ENCODE measurements at places on chromosomes 4 and X. TPM values are rescaled to one million over a fixed set of nuclear protein-coding genes. Genes with fewer than 3 reads are reported as not detected.

DNA sequence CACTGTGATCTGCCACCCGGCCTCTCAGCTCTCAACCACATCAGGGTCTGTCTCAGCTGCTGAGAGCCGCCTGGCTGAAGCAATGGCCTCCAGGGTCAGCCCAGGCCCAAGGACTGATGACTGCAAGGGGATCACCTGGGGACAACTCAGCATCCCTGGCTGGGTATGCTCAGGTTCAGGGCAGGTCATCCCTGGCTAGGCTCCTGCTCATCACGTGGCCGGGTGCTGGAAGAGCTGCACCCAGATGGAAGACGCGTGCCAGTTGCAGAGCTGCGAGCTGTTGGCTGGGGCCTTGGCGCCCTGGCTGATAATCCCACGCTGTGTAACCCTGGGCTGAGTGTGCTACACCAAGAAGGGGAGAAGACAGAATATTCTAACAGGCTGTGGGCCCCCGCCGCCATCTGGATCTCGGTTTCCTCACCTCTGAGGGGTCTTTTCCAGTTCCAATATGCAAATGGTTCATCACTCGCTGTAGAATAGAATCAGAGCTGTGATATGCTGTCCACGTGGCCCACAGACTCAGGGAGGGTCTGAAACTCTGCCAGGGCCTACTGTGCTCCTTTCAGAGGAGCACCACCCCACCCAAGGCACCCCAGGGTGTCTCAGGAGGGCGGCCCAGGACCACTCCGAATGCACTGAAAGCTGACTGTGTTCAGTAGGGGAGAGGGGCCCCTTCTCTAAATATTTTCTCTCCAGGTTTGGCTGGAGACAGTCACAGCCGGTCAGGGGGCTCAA is 338.8 kb downstream of the BCOR start:
- no peak overlapping the region for H3K27ac ChIP-seq
- H3K36me3 ChIP-seq = no peaks in the 10 kb centered on the region
- H3K27me3 ChIP-seq = no peaks in the 10 kb centered on the region
- H3K4me3 ChIP-seq = no peak overlapping the region
- no peak for DNase-seq

GRCh38 chrX:41085512-41085877 is 250 bp downstream of the USP9X start:
- DNase-seq = peak; percentile 45
- peaks cover 14% of the 10 kb centered on the region for H3K4me1 ChIP-seq
- no peaks in the 10 kb centered on the region for H3K36me3 ChIP-seq
- H3K27me3 ChIP-seq = no peaks in the 10 kb centered on the region
- peak overlapping the region; percentile 92 for H3K4me3 ChIP-seq

DNA sequence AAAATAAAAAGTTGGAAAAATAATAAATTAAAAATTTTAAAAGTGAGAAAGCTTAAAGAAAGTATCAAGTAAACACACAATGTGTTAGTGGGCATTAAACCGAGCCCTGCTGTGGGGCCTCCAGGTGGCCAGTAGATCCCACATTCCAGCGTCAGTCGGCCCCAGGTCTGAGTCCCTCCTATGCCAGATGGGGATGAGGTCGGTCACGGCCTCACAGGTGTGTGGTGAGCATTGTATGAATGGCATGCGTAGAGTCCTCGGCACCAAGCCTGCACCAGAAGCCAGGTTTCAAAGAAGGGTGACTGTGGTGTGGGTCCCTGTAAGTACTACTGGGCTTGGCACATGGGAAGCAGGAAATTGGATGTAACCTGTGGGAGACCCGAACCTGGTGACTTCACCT is 75.6 kb upstream of the MSX1 start:
- H3K27me3 ChIP-seq = peaks cover 27% of the 10 kb centered on the region
- DNase-seq = no peak
- H3K4me1 ChIP-seq = peaks cover 8% of the 10 kb centered on the region
- no peak overlapping the region for H3K4me3 ChIP-seq
- H3K27ac ChIP-seq = no peak overlapping the region
- H3K36me3 ChIP-seq = no peaks in the 10 kb centered on the region

- peaks cover 42% of the 10 kb centered on the region for H3K27me3 ChIP-seq
- H3K4me3 ChIP-seq = no peak overlapping the region
- H3K27ac ChIP-seq = no peak overlapping the region
- no peaks in the 10 kb centered on the region for H3K4me1 ChIP-seq
- H3K36me3 ChIP-seq = peaks cover 7% of the 10 kb centered on the region
These were observed 4.3 kb downstream of the CXCL9 start for GRCh38 chr4:76003035-76003434.

DNA sequence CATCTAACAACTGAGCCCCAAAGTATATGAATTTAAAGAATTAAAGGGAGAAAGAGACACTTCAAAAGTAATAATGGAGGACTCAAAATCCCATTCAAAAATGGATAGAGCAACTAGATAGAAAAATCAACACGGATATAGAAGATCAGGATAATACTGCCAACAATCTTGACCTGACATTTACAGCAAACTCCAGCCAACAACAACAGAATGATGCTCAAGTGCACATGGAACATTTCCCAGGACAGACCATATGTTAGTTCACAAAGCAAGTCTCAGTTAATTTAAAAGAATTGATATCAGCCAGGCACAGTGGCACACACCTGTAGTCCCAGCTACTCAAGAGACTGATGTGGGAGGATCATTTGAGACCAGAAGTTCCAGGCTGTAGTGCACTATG is 72.0 kb upstream of the SMARCAD1 start:
- H3K27me3 ChIP-seq = peaks cover 20% of the 10 kb centered on the region
- no peak for DNase-seq
- no peak overlapping the region for H3K4me3 ChIP-seq

DNA sequence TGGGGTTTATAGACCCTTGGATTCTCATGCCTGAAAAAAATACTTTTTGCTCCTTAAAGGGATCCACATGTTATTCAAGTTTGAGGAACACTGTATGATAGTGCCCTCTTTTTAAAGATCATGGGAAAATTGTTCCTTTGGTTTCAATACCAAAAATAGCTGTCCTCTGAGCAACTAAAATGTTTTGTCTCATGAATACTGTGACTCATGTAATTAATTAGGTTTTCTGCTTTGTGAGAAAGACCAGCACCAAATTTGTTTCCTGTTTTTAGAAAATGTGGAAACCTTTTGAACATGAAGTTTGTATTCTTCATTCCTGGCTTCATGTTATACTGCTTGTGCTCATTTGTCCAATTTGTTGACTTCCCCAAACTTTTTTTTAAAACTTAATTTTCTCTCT is 127.6 kb upstream of the SH3RF1 start:
- H3K27me3 ChIP-seq = no peaks in the 10 kb centered on the region
- H3K4me1 ChIP-seq = peaks cover 3% of the 10 kb centered on the region
- peaks cover 10% of the 10 kb centered on the region for H3K36me3 ChIP-seq
- no peak for DNase-seq
- H3K27ac ChIP-seq = no peak overlapping the region

GRCh38 chr4:113223001-113223400 is 173.5 kb downstream of the ANK2 start:
- H3K27ac ChIP-seq = no peak overlapping the region
- H3K27me3 ChIP-seq = peaks cover 13% of the 10 kb centered on the region
- H3K36me3 ChIP-seq = no peaks in the 10 kb centered on the region
- H3K4me1 ChIP-seq = peaks cover 2% of the 10 kb centered on the region
- H3K4me3 ChIP-seq = no peak overlapping the region
- no peak for DNase-seq

DNA sequence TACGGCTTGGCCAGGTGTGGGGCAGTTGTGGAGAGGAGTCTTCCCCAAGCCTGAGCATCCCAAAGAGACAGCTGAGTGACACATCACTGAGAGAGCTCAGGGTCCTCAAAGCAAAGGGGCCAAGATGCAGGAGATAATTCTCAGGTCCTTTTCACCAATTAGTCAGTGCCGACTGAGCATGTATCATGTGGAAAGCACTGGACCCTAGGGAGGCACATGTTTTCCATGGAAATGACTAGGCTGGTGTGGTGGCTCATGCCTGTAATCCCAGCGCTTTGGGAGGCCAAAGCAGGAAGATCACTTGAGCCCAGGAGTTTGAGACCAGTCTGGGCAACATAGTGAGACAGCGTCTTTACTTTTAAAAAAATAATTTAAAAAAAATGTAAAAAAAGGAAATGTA is 67.3 kb upstream of the PRPS1 start:
- H3K27me3 ChIP-seq = peaks cover 21% of the 10 kb centered on the region
- no peaks in the 10 kb centered on the region for H3K36me3 ChIP-seq
- H3K4me3 ChIP-seq = no peak overlapping the region
- no peak overlapping the region for H3K27ac ChIP-seq

DNA sequence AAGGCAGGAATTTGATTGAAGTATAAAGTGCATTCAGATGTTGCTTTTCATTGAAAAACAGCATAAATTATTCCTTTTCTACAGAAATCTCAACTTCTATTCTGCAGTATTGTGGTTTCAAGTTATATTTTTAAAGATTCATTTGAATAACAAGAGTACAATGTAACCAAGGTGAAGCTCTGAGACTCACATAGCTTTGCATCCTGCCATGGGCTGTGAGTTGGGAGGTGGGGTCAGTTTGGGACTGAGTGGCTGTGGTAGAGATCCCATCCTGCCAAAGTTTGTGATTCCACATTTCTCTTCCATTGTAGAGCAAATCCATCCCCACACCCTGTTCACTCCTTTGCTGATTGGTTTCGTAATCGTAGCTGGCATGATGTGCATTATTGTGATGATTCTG is 69.2 kb downstream of the KIT start:
- DNase-seq = no peak
- no peak overlapping the region for H3K4me3 ChIP-seq
- H3K36me3 ChIP-seq = no peaks in the 10 kb centered on the region
- H3K27me3 ChIP-seq = no peaks in the 10 kb centered on the region

DNA sequence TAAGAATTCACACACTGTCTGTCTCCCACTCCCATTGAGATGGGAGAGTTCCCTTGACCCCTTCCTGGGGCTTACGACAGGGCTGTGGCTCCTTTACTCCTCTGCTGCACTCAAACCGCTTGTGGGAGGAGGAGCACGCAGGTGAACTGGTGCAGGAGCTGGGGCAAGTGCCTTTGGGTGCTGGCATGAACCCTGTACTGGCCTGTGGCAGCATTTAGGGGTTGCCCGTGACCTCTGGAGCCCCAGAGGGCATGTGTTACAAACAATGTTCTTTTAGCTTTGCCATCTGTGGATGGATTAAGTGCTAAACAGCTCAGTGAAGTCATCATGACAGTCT is 21.8 kb upstream of the FTHL17 start:
- no peaks in the 10 kb centered on the region for H3K4me1 ChIP-seq
- no peaks in the 10 kb centered on the region for H3K27me3 ChIP-seq
- DNase-seq = no peak
- no peak overlapping the region for H3K4me3 ChIP-seq
- H3K36me3 ChIP-seq = no peaks in the 10 kb centered on the region

- H3K4me3 ChIP-seq = no peak overlapping the region
- H3K4me1 ChIP-seq = no peaks in the 10 kb centered on the region
- H3K27me3 ChIP-seq = peaks cover 4% of the 10 kb centered on the region
- DNase-seq = no peak
- H3K36me3 ChIP-seq = no peaks in the 10 kb centered on the region
These were observed 21.8 kb downstream of the KIAA1210 start for GRCh38 chrX:119105826-119106225.

GRCh38 chr4:123417813-123418212 is 21.2 kb downstream of the SPRY1 start:
- peaks cover 7% of the 10 kb centered on the region for H3K27me3 ChIP-seq
- no peak for DNase-seq
- H3K4me3 ChIP-seq = no peak overlapping the region
- H3K4me1 ChIP-seq = peaks cover 14% of the 10 kb centered on the region

- H3K27ac ChIP-seq = no peak overlapping the region
- no peak overlapping the region for H3K4me3 ChIP-seq
- no peaks in the 10 kb centered on the region for H3K36me3 ChIP-seq
- H3K27me3 ChIP-seq = no peaks in the 10 kb centered on the region
These were observed 622.5 kb downstream of the ANKRD50 start for GRCh38 chr4:124090021-124090420.

DNA sequence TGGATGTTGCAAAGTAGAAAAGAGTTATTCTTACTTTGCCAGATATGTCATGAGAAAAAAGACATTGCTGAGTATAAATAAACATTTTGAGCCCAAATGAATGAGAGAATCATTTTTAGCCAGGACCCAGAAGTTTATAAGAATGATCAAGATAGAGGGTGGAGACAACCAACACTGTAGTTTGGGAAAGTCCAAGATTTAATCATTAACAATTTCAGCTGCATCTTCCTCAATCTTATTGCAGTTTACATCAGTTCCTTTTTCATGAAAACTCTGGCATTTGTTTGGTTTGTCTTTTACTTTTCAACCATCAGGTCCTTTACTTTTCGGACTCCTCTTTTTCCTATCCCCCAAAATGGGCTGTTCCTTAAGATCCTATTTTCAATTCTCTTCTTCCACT is 645.9 kb downstream of the ANKRD50 start:
- no peak overlapping the region for H3K27ac ChIP-seq
- no peak overlapping the region for H3K4me3 ChIP-seq
- H3K4me1 ChIP-seq = no peaks in the 10 kb centered on the region
- H3K27me3 ChIP-seq = no peaks in the 10 kb centered on the region
- no peak for DNase-seq
- peaks cover 5% of the 10 kb centered on the region for H3K36me3 ChIP-seq

DNA sequence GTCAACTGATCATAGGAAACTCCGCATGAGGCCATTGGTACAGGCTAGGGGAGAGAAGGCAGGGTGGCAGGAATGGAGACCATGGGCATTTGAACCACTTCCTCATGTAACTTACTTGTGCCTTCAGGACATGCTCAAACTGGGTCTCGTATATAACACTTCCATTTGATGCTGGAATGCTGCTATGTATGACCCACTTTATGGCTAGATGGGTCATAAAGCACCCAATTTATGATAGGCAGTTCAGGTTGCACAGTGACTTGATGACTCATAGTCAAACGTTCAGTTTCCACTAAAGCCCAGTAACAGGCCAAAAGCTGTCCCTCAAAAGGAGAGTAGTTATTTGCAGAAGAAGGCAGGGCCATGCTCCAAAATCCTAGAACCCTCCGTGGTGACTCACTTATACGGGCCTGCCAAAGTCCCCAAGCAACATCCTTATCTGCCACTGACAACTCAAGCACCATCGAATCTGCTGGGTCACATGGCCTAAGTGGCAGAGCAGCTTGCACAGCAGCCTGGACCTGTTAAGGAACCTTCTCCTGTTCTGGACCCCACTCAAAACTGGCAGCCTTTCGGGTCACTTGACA is 236.4 kb downstream of the ZC4H2 start:
- no peaks in the 10 kb centered on the region for H3K27me3 ChIP-seq
- no peak for DNase-seq
- H3K4me3 ChIP-seq = no peak overlapping the region
- H3K27ac ChIP-seq = no peak overlapping the region
- H3K36me3 ChIP-seq = no peaks in the 10 kb centered on the region
- H3K4me1 ChIP-seq = no peaks in the 10 kb centered on the region

GRCh38 chr4:148335133-148335532 is 107.1 kb downstream of the NR3C2 start:
- H3K27ac ChIP-seq = no peak overlapping the region
- H3K36me3 ChIP-seq = no peaks in the 10 kb centered on the region
- peaks cover 4% of the 10 kb centered on the region for H3K4me1 ChIP-seq
- H3K4me3 ChIP-seq = peak overlapping the region; percentile 3
- H3K27me3 ChIP-seq = no peaks in the 10 kb centered on the region
- DNase-seq = no peak

Gene LDB2
- total RNA-seq = not detected

Gene GLRB
- not detected for total RNA-seq

Gene FAM47A
- total RNA-seq = not detected

Gene TLR6
- total RNA-seq = 2.8 TPM

Gene TEC
- total RNA-seq = 2.4 TPM
